Inflammatory macrophage treated with lipopolysaccharide for 1 hour (primary cell): ENCODE measurements at places on chromosomes 16 and 17.

- DNase-seq, result no peak
Observed at GRCh38 chr17:40153603-40154236, 13.4 kb downstream of the CASC3 start.

- no peak for DNase-seq
Observed at GRCh38 chr16:64964126-64964540, 157.7 kb downstream of the CDH11 start.

DNA sequence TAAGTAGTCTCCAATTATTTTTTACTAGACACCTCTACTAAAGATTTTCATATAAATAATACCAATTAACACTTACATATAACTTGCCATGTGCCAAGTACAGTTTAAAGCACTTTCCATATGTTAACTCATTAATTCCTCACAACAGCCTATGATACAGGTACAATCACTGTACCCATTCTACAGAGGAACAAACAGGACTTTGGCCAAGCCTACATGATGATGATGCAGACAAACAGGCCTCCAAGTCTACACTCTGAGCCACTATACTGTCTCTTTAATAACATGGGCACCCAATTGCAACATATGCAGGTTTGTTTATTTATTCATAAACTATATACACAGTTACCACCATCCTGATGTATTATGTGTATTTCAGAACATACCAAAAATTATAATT, 46.0 kb downstream of the TOX3 start:
- DNase-seq, result no peak

- DNase-seq, result peak; percentile 62
Observed at GRCh38 chr17:28467456-28468025, 5.9 kb upstream of the SLC13A2 start.

DNA sequence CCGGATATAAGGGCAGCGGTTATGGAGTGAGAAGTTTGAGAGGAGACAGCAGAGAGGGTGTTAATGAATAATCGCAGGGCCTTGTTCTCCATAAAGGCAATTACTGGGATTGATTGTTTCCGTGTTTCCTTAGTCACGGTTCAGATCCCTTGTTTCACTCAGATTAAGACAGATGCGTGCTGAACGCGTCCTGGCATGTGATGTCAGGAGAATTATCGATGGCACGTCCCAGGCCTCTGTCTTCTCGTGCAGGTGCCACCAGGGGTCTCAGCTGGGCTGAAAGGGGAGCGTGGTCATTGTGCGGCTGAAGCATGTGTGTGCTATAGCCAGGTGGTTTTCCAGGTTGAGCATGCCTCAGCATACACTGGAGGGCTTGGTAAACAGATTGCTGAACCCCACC, 142.4 kb upstream of the NOL11 start:
- no peak for DNase-seq

DNA sequence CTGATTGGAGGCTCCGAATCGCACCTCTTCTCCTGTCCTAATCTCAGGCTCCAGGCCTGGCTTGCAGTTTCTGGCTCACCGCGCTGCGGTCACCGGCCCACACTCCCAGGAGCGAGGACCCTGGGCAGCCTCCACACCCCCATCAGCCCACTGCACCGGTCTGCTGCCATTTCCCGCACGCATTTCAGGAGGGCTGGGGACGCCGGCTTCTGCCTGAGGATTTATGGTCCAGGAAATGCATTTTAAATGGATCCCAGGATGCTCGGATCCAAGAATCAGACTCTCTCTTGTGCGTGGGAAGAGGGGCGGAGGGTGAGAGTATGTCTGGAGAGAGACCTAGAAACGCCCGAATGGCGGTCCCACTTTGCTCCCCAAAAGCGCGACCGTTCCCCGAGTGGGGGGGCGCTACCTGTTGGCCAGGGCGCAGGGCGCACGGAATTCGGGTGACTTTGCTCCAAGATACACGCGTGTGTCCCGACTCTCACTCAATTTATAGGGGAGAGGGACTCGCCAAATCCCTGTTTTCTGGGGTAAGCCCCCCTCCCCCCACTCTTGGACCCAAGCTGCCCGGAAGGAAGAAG, 817 bp upstream of the JPH3 start:
- no peak for DNase-seq
